Dermis blood vessel endothelial cell (primary cell): ENCODE measurements at places on chromosomes 11 and 22. TPM values are rescaled to one million over a fixed set of nuclear protein-coding genes. Genes with fewer than 3 reads are reported as not detected.
A peak's percentile ranks its signal among the peaks of the same experiment; 100 is the strongest.

- DNase-seq = peak; percentile 55
Measured at GRCh38 chr11:96127596-96127959, 203.7 kb upstream of the MTMR2 start.

DNA sequence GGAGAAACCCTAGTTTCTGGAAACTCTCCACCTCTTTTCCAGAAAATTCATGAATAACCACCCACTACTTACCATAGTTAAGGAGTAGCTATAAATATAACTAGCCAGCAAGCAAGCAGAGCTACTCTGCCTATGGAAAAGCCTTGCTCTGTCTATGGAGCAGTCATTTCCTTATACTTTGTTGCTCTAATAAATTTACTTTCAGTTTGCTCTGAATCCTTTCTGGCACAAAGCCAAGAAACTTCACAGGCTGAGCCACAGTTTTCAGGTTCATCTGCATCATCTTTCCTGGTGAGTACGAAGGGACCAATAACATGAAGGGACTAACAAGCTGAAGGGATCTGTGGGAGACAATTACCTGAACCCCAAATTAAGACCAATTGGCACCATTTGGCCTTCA, 4.6 kb downstream of the OR4C45 start:
- no peak for DNase-seq

GRCh38 chr22:36162127-36163034, 1.8 kb upstream of the APOL3 start:
- no peak for DNase-seq

C11orf21 gene
- total RNA-seq = not detected in 2 replicates

- no peak for DNase-seq
Measured at GRCh38 chr11:121886005-121886734, 229.8 kb downstream of the BLID start.

DNA sequence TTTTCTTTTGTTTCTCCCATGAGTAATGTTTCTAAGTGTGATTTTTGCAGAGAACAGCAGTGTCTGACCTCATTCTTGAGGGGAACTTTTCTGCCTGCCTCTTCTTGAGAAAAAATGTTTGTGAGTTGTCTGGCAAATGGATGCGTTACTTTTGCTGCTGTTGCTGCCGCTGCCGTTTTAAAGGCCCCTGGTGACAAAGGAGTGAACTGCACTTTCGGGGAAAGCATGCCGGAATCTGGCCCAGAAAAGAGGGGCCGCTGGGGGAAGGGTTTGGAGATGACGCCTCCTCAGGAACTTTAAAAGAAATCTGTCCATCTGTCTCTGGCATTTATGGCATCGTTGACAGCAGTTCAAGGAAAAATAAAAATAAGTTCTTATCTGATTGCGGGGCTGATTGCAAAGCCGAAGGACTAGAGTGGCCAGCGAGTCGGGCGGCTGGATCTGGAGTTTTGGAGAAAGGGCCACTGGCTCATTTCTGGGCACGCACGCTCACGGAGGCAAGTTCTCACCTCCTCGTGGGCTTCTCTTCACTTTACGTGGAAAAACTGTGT, 16.5 kb downstream of the ZBTB16 start:
- DNase-seq = peak; percentile 70

RELT gene
- 6.7 and 7.8 TPM in 2 replicates for total RNA-seq

DNA sequence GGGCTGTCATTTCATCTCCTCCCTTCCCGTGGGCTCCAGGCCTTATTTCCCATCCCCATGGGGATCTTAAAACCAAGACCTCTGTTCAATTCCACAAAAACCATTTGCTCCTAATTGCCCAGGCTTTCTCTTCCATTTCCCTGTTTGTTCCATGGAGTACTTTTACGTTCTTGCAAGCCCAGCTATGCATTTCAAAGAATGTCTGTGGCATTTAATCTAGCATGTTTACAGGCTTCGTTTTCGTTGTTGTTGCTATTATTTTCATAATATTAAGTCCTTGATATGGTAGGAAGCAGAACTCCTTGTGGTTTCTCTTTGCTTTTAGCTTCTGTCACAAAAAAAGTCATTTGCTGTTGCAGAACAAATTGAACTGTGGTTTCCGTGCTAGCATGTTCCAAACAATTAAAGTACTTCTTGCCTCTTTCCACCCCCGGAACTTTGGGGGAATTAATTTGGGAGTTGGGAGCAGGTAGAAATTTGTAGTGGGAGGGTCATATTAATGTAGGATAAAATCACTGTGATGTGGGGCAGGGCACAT, 68.1 kb upstream of the SLC22A12 start:
- DNase-seq = no peak

OR10A2 gene
- not detected in 2 replicates for total RNA-seq

GRCh38 chr11:21543901-21544300, 649.0 kb upstream of the ANO5 start:
- DNase-seq = no peak

EFCAB6 gene
- under 0.01 and 0.33 TPM in 2 replicates for total RNA-seq

DNA sequence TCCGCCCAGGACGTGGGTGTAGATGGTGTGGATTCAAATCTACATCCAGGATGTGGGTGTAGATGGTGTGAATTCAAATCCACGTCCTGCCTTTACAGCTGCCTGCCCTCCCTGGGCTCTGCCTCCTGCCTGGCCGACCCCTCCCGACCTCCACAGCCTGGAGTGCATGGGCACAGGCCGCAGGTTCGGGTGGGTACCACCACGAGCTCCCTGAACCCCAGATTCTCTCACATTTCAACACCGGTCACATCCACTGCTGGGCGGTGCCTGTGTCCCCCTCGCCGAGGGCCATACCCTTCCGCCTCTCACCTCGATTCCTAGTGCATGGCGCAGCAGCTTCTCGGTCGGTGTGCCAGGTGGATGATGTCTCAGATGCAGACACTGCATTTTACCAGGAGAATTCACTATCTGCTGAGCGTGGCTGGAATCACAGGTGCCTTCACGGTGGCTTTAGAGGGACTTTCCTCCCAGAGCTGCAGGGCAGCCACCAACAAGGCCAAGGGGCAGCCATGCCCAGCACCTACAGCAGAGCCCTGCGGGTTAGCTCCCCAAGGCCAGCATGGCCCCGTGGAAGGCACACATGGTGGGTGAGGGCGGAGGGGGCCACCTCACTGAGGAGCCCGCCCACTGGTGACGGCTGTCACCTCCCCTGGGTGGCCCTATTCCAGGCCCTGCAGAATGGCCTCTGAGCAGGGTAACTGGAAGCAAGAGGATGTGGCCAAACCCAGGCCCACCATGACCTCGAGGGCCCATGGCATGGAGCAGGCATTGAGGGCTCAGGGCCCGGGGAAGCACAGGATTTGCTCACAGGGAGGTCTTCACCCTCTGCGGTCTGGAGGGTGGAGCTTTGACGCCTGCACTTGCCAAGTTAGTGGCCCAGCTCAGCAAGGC, 638.5 kb downstream of the TBC1D22A start:
- DNase-seq = no peak

- no peak for DNase-seq
Measured at GRCh38 chr22:31093086-31093850, 12.2 kb downstream of the SMTN start.

TMEM41B gene
- total RNA-seq = 33.8 and 48.2 TPM in 2 replicates

DNA sequence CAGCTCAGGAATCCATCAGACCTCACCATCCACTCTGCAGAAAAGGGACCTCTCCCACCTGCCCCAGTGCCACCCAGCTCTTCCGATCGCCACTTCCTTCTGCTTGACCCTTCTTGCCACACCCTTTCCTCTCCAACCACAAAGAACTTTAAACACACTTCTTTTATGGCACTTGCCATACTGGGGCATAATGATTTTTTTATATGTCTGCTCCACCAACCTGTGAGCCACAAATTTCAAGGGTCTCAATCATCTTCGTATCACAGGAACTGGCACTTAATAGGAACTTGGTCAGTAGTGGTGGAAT, 11.7 kb upstream of the MYH9 start:
- DNase-seq = no peak

DNA sequence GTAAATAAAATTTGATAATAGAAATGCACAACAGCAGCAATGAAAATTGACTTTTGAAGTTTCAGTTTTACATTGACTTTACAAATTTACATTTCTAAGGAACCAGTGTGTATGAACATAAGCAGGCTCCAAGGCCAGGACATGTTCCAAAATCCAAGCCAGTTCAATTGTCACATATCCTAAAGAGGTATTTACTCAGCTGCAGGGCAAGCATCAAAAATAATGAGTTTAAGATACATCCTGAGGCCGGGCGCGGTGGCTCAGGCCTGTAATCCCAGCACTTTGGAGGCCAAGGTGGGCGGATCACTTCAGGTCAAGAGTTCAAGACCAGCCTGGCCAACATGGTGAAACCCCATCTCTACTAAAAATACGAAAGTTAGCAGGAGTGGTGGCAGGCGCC, 39.0 kb upstream of the AKIP1 start:
- no peak for DNase-seq

DNA sequence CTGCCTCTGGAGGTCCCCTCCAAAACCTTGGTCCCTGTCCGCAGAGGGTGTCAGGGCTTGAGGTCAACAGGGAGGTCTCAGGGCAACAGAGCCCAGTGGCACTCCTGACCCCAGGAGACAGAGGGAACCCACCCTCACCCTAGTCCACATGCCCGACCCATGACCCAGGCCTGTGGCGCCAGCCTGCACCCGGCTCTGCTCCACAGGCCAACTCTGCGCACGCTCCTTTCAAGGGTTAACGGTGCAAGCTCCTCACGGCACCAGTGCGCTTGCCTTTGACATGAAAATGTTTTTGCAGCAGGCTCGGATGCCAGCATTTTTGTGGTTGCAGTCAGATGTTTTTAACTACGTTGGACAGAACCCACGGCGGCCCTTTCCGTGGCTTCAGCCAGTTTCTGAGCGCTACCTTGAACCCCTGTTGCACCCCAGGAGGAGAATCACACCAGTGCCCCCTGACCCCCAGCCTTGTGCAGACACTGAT, 68.6 kb downstream of the CDKN1C start:
- DNase-seq = no peak

- peak; percentile 91 for DNase-seq
Measured at GRCh38 chr22:28034760-28035401, 115.8 kb upstream of the PITPNB start.
